Aorta (tissue), 5 donors: ENCODE measurements at places on chromosomes 5 and 9. TPM values are rescaled to one million over a fixed set of nuclear protein-coding genes. Genes with fewer than 3 reads are reported as not detected.
A peak's percentile ranks its signal among the peaks of the same experiment; 100 is the strongest.

The PSD2 gene
- total RNA-seq, result 0.62 TPM

The LRRC70 gene
- total RNA-seq, result 9.6 TPM

The SLC6A7 gene
- not detected for total RNA-seq

The IARS1 gene
- 71.7 TPM for total RNA-seq

The SCGB3A2 gene
- not detected for total RNA-seq

DNA sequence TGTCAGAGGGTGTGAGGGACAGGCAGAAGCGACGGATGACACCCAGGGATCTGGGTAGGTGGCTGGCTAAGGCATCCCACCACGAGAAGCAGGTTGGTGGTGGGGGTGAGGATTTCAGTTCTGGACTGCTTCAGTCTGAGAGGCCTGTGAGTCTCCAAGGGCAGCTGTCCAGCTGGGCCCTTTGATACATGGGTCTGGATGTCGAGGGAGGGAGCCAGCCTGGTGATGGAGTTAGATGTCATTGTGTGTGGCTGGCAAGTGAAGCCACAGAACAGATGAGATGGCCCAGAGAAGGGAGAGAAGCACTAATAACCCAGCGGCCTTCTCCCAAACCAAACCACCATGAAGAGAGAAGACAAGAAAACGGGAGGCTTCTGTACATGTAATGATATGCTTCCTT lies 11.1 kb downstream of the MED27 start:
- H3K27ac ChIP-seq, result no peak overlapping the region
- H3K4me3 ChIP-seq, result no peak overlapping the region
- no peaks in the 10 kb centered on the region for H3K4me1 ChIP-seq

- H3K27me3 ChIP-seq, result no peaks in the 10 kb centered on the region
- H3K27ac ChIP-seq, result no peak overlapping the region
- H3K4me1 ChIP-seq, result no peaks in the 10 kb centered on the region
- no peak for DNase-seq
- no peaks in the 10 kb centered on the region for H3K36me3 ChIP-seq
These were observed 230.3 kb upstream of the PTPRD start for GRCh38 chr9:10843151-10843550.

DNA sequence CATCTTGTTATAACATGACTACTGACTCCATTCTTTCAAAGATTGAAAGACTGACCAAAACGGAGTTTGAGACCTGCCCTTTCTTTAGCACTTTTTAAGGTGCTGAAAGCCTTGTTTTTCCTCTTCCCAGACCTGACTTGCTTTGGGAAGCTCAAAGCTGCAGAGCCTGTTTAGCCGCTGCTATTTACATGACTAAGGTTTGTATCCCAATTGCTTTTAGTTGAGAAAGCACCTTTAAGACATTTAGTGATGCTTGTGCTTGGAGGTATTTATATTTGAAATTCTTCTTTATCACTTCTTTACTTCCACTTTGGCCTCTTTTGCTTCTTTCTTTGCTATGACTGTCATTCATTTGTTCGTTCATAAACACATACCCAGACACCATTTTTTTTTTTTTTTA lies 182.6 kb upstream of the ELL2 start:
- no peak overlapping the region for H3K27ac ChIP-seq
- H3K36me3 ChIP-seq, result no peaks in the 10 kb centered on the region
- peaks cover 9% of the 10 kb centered on the region for H3K4me1 ChIP-seq
- no peak overlapping the region for H3K4me3 ChIP-seq
- no peaks in the 10 kb centered on the region for H3K27me3 ChIP-seq

- H3K4me1 ChIP-seq, result no peaks in the 10 kb centered on the region
- no peaks in the 10 kb centered on the region for H3K27me3 ChIP-seq
- no peak overlapping the region for H3K27ac ChIP-seq
- H3K36me3 ChIP-seq, result no peaks in the 10 kb centered on the region
These were observed 34.8 kb downstream of the THBS4 start for GRCh38 chr5:80069918-80070318.

DNA sequence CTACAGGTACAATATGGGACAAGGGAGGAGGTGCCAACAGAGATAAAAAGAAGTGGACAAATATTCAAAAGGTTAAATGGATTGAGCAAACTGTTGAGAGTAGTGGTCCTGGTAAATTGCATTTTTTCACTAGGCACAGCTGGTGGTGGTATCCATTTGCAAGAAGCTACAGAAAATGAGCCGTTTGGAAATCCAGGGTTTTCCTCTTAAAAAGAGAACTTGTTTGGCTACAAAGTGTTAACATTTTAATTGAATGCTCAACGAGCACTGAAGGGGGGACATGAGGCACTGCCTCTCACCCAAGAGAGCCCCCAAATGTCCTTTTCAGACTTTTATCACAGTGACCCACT lies 491 bp upstream of the ZCCHC9 start:
- no peak for DNase-seq
- H3K27me3 ChIP-seq, result no peaks in the 10 kb centered on the region
- peaks cover 3% of the 10 kb centered on the region for H3K4me1 ChIP-seq
- peak overlapping the region; percentile 44 for H3K4me3 ChIP-seq
- H3K27ac ChIP-seq, result peak overlapping the region; percentile 57
